Stimulated activated CD8-positive, alpha-beta memory T cell treated with anti-CD3 and anti-CD28 coated beads, Interleukin-15, amount 100 ng/mL, for 4 hours (primary cell): ENCODE measurements at places on chromosomes 5 and 9.
A peak's percentile ranks its signal among the peaks of the same experiment; 100 is the strongest.

- DNase-seq = no peak
Observed at GRCh38 chr5:171544913-171545765, 125.7 kb downstream of the FGF18 start.

GRCh38 chr9:24218656-24219055, 327.0 kb downstream of the IZUMO3 start:
- DNase-seq = no peak

GRCh38 chr5:89458332-89458656, 575.3 kb upstream of the MEF2C start:
- no peak for DNase-seq

DNA sequence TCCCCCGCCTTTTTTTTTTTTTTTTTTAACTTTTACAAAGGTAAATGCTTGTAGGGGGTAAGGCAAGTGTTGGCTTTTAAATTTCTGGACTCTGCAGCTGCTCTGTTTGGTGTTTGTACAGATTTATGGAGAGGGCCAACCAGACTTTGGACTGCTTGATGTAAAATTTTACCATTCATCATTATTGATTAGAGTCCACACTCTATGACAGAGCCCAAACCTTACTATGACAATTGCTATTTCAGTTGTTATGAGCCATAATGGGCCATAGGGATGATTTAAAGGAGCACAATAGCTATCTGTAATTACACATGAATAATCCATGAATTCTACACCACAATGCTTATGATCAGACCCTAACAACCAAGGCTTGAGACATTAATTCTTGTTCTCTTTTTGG, 867.2 kb downstream of the NR2F1-AS1 start:
- DNase-seq = no peak

DNA sequence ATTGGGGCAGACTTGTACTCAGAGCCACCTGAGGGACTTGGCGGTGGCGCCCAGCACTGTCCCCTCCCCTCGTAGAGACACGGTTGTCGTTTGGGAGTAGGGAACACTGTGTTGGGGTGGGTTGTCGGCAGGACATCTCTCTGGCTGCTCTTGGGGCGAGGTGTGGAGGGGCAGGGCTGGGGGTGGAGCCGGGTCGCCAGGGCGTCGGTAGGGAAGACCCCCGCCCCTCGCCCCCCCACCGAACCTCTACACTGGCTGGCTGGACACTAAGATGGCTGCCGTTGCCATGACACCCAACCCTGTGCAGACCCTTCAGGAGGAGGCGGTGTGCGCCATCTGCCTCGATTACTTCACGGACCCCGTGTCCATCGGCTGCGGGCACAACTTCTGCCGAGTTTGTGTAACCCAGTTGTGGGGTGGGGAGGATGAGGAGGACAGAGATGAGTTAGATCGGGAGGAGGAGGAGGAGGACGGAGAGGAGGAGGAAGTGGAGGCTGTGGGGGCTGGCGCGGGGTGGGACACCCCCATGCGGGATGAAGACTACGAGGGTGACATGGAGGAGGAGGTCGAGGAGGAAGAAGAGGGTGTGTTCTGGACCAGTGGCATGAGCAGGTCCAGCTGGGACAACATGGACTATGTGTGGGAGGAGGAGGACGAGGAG, 778 bp downstream of the TRIM41 start:
- DNase-seq = no peak

DNA sequence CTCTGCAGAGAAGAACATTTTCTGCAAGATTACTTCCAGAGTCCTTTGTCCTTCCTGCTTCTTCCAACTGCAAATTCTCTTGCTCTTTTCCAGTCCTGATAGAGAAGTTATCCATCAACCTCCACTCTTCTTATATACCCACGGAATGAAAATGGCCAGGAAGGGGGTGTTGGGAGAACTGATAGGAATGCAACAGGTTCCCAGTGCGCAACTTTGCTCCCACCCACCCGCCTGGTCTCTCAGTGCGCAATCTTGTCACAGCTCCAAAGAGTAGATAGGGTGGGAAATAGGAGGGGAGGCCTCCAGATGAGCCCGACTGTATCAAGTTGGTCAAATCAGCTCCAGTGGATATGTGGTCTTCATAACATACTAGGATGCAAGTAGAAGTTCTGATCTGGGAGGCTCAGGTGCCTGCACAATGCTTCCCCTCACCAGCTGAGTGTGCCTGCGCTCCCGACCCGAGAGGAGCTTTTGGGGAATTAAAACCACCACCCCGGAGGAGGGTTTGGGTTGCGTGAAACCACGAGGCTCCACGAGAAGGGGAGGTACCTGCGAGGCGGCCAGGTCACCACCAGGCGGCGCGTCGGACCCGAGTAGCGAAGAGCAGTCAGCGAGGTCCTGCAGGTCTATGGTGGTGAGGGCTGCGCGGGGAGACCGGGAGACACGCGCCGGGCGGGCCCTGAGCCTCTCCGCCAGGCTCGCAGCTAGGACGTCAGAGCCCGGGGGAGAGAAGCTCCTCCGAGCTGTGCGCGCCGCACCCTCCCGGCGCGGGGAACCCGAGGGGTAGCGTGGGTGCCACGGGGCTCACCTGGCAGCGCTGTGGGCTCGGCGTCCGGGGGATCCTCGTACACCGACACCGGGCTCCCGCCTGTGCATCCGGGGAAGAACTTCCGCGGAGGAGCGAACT, 835 bp downstream of the MCIDAS start:
- DNase-seq = no peak

DNA sequence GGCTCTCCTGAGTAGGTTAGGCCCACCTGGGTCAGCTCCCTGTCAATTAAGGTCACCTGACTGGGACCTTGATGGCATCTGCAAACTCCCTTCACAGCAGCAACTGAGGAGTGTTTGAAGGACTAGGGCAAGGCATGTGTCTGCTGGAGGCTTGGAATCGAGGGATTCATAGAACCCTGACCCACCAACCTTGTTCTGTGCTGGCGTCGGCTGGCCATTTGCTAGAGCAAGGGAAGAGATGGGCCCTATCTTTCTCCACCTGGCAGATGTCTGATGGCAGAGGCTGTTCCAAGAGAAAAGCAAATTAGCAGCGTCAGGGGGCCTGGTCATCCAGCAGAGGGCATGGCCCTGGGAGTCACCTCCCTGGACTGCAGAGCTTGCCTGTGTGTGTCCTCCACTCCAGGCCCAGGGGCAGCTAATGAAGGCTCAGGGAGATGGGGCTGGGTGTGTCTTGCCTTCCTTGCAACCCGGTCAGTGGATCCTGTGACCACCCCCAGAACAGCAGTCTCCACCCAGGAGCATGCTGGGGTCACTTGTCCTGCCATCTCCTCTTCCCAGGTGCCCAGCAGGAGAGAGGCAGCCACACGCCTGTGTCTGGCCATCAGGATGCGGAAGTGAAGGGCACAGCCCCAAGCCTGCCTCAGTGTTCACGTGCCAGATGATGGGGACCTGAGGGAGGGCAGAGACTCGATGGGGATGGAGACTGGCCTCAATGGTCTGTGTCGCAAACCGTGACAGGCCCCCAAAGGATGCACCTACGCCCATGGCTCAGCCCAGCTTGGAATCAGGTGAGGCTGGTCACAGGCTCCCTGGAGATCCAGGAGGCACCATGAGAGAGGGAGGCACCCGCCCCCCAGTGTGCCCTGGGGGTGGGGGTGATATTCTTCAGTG, 53.9 kb downstream of the BARX1 start:
- DNase-seq = no peak

DNA sequence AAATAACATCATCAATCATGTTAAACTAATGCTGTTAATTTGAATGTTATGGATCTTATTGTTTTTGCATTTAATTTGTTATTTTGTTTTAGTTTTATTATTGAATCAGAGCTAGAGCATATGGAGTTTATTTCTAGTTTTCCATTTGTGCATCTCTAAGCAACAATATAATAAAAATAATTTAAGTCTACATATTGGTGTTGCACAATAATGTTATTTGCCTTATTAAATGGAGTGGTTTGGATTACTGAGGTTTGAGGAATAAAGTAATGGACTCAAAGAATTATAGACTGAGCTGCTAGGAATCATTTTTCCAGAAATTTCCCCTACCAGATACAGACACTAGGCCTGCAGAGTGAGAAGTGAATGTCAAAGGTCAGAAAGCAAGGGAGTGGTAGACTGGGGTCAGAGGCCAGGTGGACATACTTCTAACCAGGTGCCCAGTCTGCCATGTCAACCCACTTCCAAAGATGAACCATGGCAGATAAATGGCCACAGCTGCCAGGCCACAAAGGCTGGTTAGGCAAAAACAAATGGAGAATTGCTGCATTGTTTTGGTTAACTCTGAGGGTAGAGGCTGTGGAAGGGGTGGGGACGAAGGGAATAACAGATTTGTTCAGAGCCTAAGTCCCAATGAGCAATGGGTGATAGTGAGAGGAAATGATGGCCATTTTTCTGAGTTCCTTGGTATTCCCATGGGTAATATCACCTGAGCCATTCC, 113.1 kb downstream of the FBXL7 start:
- DNase-seq = no peak

DNA sequence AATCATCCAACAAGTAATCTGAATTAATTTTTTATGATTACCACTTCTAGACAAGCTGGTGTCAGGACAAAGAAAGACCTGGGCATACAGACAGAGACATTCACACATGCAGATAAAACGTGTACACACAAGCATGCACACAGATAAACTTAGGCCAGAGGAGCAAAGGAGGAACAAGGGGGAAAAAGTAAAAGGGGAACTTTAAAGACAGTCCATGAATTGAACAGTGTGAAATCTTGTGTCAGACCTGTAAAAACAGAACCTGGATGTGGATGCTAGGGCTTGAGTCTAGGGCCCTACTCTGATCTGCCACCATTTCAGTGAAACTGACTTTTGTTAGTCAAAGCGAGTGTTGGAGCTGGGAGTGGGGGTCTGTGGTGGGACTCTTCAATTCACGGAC, 11.2 kb upstream of the ZSWIM6 start:
- DNase-seq = no peak

DNA sequence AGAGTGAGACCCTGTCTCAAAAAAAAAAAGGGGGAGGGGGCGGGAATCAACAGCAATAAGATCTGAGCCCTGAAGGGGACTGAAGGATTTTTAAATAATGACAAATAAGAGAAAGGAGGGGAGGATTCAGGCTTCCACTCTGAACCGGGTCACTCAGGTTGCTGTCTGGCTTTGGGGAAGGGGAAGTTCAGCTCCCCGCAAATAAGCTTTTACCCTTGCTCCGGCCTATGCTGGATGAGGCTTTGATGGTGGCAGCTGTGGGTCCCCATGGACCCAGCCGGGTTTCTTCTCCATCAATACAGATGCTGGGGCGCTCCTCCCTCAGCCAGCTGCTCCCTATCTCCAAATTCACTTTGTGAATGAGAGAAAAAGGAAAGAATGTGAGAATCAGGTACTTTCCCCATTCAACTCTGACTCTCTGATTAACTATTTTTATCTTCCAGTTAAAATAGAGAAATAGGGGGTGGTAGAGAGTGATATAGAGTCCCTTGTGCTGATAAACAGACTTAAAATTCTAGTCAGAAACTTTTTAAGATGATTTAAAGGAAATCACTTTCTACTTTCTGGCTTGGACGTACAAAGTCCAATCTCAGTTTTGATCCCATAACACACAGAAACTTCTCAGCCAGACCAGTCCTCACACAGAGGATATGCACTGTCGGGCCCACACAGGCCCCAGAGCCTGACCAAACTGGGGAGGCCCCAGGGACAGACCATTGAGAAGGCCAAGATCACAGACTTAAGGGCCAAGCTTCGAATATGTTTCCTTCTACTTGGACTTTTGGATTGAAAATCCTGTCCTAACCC, 39.6 kb downstream of the C5orf15 start:
- DNase-seq = no peak

DNA sequence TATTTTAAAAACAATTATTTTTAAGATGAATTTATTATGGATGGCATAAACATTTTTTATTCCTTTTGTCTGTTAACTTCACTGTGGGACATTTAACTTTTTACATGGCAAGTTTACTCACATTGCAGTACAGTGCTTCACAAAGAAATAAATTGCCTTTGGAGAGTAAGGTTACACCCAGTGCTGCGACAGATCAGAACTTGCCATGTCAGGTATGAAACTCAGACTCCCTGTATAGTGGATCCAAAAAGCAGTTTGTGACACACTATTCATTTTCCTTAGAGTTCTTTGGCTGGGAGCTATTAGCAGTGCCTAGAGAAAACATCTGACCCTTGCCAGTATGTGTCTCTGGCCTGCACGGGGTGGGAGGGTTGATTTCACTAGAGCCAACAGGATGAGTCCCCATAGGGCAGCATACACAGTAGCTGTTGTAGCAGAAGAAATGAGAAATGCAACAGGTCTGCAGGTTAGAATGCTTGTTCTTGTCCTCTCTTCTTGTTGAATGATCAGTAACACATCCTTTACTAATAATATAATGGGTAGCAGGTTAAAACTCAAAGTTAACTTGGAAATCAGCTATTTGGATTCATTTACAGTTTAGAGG, 42.9 kb downstream of the STARD4 start:
- no peak for DNase-seq

GRCh38 chr9:108780942-108781734, 74.6 kb downstream of the ACTL7B start:
- DNase-seq = no peak

- no peak for DNase-seq
Observed at GRCh38 chr5:168422431-168422830, 63.8 kb upstream of the RARS1 start.

- DNase-seq = no peak
Observed at GRCh38 chr9:36902861-36903524, 131.1 kb downstream of the PAX5 start.

GRCh38 chr5:77852514-77853352, 76.6 kb upstream of the TBCA start:
- no peak for DNase-seq

DNA sequence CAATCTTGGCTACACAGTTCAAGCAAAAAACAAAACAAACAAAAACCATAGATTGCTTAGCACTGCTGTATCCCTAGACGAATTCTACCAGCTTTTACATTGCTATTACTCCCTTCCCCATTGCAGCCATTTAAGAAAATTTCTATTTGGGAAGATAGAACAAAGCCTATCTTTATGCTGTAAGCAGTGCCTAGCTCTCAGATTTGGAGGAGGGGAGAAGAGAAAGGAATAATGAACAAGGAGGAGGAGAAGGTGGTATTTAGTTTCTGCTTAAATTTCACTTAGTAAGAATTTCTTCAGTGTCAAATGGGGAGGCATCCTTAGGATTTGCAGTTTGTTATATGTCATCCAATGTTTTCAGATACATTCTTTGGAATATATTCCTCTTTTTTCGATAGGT, 16.2 kb upstream of the TLE1 start:
- DNase-seq = no peak

GRCh38 chr9:121783521-121784507, 132.4 kb downstream of the DAB2IP start:
- no peak for DNase-seq

- DNase-seq = peak; percentile 53
Observed at GRCh38 chr9:91164724-91165520, 196.8 kb downstream of the AUH start.

GRCh38 chr5:173762930-173763329, 125.2 kb upstream of the CPEB4 start:
- DNase-seq = no peak
